LHCN-M2 (cell line): ENCODE measurements at places on chromosomes 5 and 9. TPM values are rescaled to one million over a fixed set of nuclear protein-coding genes. Genes with fewer than 3 reads are reported as not detected.

Gene PCDHGB4
- total RNA-seq = 0.69 and 0.71 TPM in 2 replicates

Gene ZSWIM6
- total RNA-seq = 10.0 and 12.1 TPM in 2 replicates

Gene ANKRD55
- not detected in 2 replicates for total RNA-seq

Gene IRX1
- total RNA-seq = not detected in 2 replicates

Gene SHOC1
- 0.26 TPM in 1 of 2 replicates, not detected in the other for total RNA-seq

Gene RASGEF1C
- total RNA-seq = not detected in 2 replicates

Gene ZNG1E
- 23.3 and 27.8 TPM in 2 replicates for total RNA-seq

Gene SEC16A
- total RNA-seq = 25.5 and 28.9 TPM in 2 replicates

DNA sequence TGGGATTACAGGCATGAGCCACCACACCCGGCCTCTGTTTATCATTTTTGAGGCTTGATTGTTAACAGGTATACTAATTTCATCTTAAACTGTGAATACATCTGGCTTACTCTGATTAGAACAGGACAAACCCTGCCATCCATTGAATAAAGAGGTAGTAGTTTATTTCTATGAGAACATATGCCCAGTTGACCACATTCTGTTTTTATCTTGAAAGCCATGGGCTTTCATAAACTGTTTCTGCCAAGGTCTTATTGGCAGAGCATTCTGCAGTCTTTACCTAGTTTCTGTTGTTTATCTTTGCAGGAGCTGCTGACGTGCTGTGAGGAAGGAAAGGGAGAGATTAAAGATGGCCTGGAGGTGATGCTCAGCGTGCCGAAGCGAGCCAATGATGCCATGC, 184.9 kb upstream of the OTULINL start:
- no peak for DNase-seq

GRCh38 chr9:130303613-130304055, 38.1 kb downstream of the HMCN2 start:
- DNase-seq = no peak

DNA sequence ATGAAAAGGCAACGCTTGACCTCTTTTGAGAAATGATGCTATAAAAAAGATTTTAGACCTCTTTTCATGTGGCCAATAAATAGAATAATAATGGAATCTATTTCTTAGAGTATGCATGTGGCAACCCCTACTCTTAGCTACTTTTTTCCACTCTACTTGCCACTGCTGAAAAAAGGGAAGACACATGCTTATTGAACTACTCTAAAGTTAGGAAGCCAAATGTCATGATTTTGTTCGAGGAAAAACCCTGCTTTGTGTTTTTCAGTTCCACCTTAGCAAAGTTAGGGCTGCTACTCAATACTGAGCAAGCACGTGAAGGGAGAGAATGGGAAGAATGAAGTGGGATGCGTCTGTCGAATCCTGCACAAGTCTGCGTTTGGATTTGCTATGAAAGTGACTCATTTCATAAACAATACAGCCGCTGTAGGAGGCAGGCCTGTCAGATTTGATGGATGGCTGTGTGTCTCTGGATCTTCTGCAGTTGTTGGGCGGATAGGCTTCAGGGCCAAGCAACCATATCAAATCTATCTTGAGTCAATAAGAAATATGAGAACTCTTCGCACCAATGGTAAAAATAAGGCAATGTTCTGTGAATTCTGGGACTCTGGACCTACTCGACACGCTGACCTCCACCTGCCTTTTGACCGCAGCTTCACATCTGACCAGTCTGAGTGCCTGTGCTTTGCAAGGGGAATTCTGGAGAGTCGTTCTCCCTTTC, 333.6 kb downstream of the PIK3R1 start:
- DNase-seq = peak; percentile 90

GRCh38 chr5:160071516-160071915, 47.7 kb downstream of the PWWP2A start:
- no peak for DNase-seq

DNA sequence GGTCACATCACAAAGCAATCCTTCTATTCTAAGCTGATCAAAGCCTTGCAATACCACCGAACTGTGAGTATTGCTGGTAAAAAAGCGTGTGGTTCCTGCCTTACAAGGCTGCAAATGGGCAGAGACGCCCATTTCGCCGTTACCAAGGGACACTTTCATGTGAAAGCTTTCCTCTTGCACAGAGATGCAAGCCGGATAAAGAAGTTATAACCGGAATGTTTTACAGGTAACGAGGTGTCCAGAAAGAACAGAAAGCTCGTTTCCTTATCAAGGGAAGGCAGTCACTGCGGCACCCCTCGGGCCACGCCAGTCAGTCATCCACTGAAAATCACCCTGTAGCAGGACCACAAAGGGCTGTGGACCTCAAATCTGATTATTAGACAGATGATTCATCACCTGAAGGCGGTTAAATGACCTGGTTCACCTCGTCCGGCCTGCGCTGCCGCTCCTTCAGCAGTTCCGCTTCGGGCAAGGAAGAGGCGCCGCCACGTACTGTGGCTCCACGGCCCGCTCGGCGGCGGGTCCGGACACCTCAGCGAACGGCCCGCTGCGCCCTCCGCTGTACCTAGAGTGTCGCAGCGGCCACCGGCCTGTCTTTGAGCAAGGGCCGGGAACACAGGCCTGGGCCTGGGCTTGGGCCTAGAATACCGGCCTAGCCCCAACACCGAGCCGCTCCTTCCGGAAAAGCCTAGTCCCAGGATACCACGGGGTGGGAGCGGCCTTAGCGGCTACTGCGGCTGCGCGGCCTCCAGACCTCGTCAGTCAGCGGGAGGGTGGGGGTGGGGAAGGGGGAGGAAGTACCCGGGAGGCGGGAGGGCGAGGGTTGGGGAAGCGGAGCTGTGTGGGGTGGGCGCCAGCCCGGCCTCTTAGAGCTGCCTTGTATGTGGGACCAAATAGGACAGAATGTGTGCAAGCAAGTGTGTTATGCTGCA, at the start of gene KLHL9:
Gene KLHL9 (minus strand): TSS at position 704 of the 932 bp plus-strand sequence. CDS start 545 bp downstream, at position 159.
- peak; percentile 89 for DNase-seq

DNA sequence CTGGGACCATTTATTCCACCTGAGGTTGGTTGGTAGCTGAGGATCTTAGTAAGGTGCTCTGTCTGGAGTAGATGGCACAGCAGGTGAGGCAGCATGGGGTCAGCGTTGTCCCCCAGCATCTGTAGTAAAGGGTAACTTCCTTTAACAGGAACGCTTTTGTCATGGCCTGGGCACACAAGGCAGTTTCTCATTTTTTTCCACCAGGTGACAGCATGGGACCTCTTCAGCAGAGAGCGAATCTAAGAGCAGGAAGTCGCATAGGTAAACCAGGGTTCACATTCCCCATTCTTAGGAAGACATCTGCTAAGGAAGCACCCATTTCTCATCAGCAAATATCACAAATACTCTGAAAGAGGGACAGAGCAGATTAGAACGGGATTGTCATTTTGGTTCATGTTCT, 56.5 kb downstream of the GPR107 start:
- DNase-seq = no peak

GRCh38 chr5:881551-881935, 11.1 kb downstream of the BRD9 start:
- DNase-seq = no peak

DNA sequence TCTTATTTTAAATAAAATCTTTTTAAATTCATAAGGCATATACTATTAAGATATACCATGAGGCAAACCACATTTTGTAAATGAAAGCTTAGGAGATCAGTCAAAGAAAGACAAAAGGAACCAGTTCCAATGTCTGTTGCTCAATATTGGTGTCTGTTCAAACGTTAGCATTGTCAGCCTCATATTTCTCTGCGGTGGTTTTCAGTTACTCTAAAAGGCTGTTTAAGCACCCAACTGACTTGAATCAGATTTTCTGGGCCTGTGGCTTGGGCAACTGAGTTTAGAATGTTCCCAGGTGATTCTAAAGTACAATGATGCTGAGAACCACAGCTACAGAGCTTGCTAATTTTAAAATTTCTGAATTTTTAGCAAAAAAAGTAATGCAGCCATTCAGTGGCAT, 166.3 kb upstream of the KIF2A start:
- no peak for DNase-seq

GRCh38 chr9:83677596-83677995, 30.2 kb downstream of the UBQLN1 start:
- DNase-seq = no peak

DNA sequence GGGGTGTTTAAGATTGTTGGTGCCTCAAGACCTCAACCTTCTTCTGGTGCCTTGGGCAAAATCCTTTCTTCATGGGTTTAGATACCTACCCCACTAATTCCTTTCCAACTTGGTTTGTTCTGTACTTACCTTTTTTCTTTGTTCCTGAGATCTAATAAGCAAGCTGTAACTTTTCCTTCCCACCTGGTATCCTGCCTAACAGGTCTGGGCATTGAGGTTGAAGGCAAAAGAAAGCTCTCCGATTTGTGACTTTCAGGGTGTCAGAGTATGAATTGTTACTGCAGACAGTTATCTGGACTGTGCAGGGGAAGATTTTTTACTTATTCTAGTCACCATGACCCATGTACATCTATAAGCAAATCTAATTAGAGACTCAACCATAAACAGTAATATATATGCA, 162.6 kb upstream of the DMRT1 start:
- no peak for DNase-seq

DNA sequence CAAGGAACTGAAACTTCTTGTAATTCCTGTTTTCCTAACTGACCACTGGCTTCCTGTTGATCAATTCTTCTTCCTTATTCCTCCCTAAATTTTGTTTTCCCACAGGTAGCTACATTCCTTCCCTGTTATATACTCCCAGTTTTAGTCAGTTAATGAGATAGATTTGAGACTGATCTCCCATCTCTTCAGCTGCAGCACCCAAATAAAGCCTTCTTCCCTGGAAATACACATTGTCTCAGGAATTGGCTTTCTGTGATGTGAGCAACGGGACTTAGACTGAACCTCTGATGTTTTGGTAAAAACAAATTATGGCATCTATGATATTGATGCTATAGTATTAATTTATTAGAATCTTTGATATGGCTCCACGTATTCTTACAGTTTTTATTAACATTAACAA, 617.3 kb upstream of the ST8SIA4 start:
- DNase-seq = no peak

DNA sequence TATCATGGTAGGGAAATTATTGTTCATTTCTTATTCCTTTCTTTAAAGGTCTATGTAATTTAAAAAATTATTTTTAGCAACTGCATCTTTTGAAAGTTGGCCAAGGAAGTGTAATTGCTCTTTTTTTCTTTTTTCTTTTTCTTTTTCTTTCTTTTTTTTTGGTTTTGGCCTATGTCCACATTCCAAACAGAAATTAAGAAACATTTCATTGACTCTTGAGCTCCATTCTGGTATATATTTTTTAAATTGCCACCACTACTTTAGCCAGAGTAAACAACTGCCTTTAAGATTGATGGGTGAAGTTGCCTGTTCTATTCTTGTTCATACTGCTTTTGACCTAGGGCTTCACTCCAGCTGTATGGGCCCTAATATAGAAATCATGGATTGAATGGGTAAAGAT, 75.8 kb upstream of the TMEM171 start:
- no peak for DNase-seq

- peak; percentile 99 for DNase-seq
These were observed 159.3 kb downstream of the NR3C1 start for GRCh38 chr5:143244000-143244736.

- DNase-seq = no peak
These were observed at the start of gene SPZ1 for GRCh38 chr5:80319702-80320101. Gene SPZ1, plus strand, starts transcription at chr5:80320002. Its CDS starts 214 bp downstream, at chr5:80320216.

GRCh38 chr5:39274398-39275085, 55.2 kb upstream of the FYB1 start:
- no peak for DNase-seq

- no peak for DNase-seq
These were observed 27.6 kb upstream of the SPATA31E1 start for GRCh38 chr9:87855061-87855460.

- DNase-seq = no peak
These were observed 62.8 kb downstream of the SV2C start for GRCh38 chr5:76145945-76146344.

- DNase-seq = peak; percentile 67
These were observed 5.1 kb upstream of the GNPDA1 start for GRCh38 chr5:142017832-142018427.

- no peak for DNase-seq
These were observed 157.0 kb upstream of the SMIM23 start for GRCh38 chr5:171628633-171628974.

DNA sequence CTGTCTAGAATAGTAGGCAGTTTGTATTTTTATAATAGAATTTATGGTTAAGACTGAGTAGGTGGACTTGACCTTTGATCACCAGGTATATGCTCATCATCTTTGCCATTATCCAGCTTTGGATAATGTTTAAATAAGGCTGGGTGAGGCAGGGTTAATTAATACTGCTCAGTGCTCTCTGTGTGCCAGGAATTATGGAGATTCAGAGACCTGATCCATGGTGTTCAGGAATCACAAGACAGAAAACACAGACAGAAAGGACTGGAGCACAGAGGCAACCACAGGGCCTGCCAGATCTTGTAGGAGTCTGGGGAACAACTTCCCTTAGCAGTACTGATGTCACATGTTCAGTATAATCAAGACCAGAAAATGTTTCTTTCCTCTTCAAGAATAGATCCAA, 186.3 kb upstream of the ADCY2 start:
- no peak for DNase-seq

DNA sequence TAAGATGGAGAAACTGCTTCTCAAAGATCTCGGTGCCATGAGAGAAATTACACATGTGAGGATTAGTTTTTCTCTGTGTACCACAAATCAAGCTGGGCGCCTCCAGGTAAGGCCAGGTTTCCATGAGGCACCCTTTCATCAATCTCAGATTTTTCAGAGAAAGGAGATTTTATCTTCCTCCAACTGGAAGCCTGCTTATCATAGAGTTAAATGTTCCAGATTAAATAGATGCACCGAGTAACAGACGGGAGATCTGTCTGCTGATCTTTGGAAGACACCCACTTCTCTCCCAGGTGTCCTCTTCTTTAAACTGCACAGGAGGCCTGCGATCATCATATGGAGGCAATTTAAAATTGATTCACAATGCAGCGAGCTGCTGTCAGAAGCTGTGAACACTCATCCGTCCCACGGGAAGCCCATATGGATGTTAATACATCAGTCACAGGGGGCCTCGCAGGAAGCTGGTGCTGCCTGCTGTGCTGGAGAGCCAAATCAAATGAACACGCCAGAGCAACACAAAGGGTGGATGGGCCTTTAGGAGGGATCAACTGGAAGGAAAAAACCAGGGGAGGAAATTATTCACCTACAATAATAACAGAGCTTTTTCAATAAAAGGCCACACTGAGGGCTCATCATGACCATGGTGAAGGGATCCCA, 93.3 kb downstream of the TLE1 start:
- DNase-seq = no peak

- DNase-seq = no peak
These were observed 60.2 kb downstream of the NEURL1B start for GRCh38 chr5:172701291-172701656.

DNA sequence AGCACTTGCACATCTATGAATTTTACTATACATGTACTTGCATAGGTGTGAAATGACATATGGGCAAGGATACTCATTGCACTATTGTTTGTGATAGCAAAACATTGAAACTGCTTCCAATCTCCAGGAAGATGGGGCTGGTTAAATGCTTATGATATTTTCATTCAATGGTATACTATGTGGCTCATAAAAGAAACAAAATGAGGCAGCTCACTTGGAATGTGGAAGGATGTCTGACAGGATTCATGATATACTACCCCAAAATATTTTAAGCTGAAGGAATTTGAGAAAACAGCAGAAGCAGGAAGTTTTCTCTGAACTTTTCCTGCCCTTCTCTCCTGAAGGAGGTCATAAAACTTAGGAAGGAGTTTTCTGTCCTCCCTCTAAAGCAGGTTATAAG, 99.6 kb upstream of the CAST start:
- peak; percentile 61 for DNase-seq
